ENCODE measurements at places on chromosomes 16 and 17. TPM values are rescaled to one million over a fixed set of nuclear protein-coding genes. Genes with fewer than 3 reads are reported as not detected.

DNA sequence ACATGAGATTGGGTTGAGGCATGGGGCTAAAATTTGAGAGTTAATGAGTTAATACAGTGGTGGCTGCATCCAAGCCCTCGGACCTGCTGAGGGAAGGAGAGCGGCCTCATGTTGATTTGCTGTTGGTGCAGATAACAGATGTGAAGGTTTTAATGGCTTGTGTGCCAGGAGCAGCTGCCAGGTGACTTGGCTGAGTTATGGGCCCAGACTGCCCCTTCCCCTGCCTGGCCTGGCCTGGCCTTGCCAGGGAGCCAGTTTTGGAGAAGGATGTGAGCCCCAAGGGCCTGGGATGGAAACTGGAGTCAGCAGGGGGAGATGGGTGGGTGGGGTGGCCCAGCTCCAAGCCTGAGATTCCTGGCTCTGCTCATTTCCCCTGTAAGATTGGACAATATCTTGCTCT is 230.1 kb downstream of the CBLN1 start:
- DNase-seq: no peak

- no peak for DNase-seq
Measured at GRCh38 chr17:75370286-75370915, 35.1 kb downstream of the GRB2 start.

GRCh38 chr17:63464691-63465236 is 12.1 kb upstream of the ACE start:
- no peak for DNase-seq

Gene CMTM4
- 17.9 TPM for total RNA-seq

Gene CDRT15
- not detected for total RNA-seq

All from mesenteric fat pad (tissue), 1 donor.